ENCODE measurements at places on chromosomes 12 and 14.

DNA sequence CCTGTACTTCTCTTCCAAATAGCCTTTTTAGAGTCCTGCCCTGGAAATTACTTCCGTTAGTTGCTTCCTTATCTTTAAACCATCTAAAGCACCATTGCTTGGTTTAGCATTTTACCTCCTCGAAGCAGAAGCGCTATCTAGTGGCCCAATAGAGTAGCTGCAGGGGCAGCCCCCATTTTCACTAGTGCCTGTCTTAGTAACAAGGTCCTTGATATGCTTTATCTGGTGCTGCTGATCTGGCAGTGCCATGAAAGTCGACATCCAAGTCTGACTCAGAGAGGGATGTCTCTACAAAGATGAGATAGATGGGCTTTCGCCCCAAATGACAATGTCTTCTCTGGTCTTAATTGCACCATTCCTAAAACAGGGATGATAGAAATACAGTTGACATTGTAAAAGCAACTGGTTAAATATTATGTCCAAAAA lies 25.0 kb upstream of the CIT start:
- peak; percentile 31 for DNase-seq

DNA sequence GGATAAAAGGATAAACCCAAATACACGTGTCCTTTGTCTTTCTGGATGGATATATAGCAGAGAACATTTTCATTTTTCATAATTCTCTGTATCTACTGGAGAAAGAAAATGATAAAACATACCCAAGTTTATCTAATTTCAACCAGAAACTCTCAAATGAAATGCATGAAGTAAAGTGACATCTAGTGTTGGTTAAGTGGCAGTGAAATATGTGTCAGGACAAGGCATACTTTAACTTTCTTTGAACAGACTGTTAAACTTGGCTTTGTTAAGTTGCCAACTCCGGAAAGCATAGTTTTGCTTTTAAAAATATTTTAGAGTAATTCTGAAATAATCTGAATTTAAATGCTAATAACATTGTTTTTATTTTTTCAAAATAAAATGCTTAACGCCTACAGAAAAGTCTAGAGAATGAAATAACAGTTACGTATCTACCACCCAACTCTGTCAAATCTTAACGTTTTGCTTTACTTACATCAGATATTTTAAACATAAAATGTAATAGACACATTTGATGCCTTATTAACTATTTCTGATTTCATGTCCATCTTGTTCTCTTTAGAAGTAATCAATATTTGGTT lies 25.2 kb upstream of the NTN4 start:
- DNase-seq: no peak

DNA sequence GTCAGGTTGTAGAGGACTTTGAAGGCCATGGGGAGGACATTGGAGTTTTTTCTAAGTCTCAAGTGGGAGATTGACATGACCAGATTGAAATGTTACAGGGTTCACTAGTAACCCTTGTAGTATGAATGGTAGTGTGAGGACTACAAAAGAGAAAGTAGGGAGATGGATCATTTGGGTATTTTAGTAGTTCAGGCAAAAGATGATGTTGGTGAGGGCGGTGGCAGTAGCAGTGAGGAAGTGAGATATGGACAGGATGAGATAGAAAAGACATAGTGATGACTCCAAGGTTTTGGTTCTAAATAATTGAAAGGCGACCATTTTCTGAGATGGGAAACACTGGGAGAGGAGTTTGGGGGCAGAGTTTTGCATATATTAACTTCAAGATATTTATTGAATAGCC lies 94.2 kb upstream of the CNTN1 start:
- no peak for DNase-seq

DNA sequence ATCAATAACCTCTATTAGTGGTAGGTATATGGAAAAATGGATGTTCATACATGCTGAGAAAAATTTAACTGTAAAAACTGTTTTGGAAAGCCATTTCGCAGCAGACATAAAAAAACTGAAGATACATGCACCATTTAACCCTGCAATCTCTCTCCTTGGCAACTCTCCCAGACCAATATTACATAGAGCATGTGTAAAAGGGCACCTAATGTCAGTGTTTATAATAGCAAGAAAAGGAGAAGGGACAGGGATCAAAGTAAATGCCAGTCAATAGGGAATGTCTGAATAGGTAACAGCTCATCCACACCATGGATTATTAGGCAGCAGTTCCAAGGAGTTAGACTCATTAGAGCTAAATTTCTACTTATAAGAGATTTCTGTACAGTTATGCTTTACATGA lies 77.2 kb downstream of the BTG1 start:
- no peak for DNase-seq

- DNase-seq: no peak
These were observed 1214.3 kb upstream of the TMEM132C start for GRCh38 chr12:127052511-127053232.

DNA sequence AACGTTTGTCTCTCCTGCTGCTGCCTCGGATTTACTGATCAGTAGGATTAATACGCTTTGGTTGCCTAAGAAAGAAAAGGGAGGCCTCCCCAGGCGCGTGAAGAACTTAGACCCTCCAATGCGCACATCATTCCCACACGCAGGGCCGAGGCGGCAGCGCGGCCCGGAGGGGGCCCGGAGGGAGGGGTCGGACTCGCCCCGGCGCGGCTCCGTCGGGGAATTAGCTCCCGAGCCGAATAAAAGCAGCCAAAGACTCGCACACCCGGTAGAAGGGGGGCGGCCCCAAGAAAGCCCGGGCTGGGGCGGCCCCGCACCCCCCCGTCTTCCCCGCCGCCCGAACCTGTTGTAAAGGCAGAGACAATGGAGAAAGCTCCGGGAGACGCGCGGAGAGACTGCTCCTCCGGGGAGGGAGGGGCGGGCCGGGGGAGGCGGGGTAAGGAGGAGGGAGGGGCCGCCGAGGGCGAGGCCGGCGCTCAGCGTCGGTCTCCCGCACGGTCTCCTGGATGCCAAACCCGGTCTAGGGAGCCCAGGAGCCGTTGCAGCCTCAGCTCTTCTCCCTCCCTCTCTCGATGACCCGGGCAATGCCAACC lies at the start of gene NELL2:
TSS of gene NELL2 (minus strand) at position 362 of the 590 bp plus-strand sequence. CDS start 446 bp downstream, outside the sequence.
- no peak for DNase-seq

- no peak for DNase-seq
These were observed 33.7 kb upstream of the ADAMTS20 start for GRCh38 chr12:43585676-43586075.

DNA sequence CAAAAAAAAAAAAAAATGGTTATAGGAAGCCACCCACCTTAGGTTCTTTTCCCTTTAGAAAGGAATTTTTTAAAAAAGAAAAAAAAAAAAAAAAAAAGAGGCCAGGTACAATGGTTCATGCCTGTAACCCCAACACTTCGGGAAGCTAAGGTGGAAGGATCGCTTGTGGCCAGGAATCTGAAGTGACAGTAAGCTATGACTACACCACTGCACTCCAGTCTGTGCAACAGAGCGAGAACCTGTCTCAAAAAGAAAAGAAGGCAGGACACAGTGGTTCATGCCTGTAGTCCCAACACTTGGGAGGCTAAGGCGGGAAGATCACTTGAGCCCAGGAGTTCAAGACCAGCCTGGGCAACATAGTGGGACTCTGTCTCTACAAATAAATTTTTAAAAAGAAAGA lies 36.0 kb downstream of the SPTLC2 start:
- no peak for DNase-seq

DNA sequence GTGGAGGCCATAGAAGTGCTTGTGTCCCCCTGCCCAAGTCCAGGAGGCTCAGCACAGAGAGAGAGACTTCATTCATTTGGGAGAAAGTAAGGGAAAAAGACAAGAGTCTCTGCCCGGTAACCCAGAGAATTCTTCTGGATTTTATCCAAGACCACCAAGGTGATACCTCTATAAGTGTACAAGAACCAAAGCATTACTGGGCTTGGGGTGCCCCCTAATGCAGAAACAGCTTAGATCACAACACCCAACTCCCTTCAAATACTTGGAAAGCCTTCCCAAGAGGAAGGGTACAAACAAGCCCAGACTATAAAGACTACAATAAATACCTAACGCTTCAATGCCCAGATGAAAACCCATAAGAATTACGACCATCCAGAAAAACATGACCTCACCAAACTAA lies 119.7 kb upstream of the PDE3A start:
- DNase-seq: no peak

DNA sequence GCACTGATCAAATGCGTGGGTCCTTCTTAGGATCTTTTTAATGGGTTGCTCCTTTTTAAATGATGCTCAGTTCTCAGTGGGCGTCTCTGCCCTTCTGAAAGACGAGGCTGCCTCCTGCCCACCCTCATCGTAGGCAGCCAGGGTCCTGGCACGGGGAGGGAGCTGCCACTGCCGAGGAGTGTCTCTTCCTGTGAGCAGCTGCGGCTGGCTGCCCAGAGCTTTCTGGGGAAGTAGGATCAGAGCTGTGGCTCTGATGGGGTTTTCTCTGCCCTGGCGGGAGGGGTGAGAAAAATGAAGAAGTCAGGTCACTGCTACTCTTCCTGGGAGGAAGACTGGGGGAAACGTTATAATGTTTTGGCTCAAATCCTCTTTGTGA lies 31.1 kb upstream of the BEGAIN start:
- no peak for DNase-seq

DNA sequence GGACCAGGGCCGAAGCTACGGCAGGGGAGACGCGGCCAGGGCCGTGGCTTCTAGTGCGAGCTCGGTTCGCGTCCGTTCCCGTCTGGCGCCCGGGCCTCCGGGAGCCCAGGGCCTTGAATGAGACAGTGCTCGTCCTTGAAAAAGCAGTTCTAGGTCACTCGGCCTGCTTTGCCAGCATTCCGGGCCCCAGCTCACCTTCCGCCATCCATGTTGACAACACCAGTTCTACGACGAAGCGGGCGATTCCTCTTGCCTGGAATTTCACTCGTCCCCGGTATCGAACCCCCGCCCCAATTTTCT lies 4.5 kb downstream of the OR10AD1 start:
- no peak for DNase-seq

- no peak for DNase-seq
These were observed 90.7 kb downstream of the OTOGL start for GRCh38 chr12:80190001-80190400.

- DNase-seq: no peak
These were observed 153.4 kb upstream of the TMTC2 start for GRCh38 chr12:82533341-82533740.

DNA sequence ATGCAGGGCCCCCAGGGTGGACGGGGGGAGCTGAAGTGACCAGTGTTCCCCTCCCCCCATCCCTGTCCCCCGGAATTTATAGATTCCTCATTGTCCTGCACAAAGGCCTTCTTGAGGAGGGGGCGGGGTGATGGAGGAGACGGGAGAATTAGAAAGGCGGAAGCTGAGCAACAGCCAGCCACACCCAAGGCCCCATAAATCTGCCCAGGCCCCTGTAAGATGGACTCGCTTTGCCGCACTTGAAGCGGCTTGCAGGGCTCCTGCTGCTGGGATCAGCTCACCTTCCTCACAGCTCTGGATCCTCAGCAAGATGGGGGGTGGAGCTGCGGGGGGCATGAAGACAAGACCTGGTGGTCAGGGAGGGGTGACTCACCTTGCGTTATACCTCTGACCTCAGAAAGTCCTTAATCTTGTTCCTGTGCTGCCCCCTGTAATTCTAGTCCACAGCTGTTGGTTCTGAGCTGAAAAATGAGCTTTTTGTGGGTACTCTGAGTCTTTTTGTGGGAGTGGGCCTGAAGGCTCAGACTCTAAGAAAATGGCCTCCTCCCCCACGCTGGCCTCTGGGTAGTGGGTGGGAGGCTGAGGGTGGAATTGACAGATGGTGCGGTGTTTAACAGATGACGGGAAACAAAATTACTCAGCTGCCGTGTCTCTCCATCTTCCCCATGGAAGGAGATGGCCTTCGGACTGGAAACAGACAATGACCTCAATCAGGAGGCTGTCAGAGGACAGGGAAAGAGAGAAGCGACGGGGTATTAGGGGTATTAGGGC lies 15.8 kb upstream of the ANKRD33 start:
- no peak for DNase-seq

DNA sequence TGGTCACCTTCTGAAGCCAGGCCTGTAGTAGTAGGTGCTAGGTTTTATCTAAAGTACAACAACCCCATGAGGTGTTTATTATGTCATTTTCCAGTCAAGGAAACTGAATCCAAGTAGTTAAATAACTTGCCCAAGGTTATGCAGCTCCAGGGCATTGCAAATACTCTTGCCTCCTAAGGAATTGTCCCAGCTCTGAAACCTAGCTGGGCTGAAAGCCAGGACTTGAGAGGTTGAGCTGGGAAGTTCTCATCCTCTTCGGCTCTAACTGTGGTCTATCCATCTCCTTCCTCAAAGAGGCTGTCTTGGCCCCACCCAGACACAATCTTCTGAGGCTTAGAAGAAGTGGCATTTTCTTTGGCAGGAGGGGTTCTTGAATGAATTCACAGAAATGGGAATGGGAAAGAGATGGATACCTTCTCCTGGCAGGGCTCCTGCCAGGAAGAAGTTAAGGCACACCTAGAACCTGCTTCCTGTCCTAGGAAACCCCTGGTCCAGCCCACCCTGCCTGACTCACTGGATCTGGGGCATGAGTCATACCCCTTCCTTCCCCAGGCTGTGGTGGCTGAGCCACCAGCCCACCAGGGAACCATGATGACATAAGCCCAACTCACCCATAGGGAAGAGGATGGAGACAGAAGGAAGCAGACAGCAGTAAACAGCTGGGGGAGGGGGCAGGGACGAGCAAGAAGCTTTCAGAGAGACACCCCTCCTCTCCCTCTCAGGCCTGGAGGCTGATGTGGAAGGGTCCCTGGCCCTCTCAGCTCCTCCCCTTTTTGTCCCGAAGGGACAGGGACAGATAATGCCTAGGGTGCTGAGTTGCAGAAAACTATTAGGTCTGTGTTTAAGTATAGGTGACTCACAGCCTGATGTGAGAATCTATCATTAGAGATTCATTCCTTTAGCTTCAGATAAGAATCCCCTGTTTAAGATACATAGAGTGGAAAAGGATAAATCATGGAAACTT lies 2.1 kb upstream of the PLEK2 start:
- no peak for DNase-seq

GRCh38 chr12:49838973-49839633 lies 3.8 kb downstream of the BCDIN3D start:
- DNase-seq: no peak

GRCh38 chr12:106941481-106942156 lies 14.1 kb upstream of the TMEM263 start:
- DNase-seq: no peak

- no peak for DNase-seq
These were observed 7.2 kb downstream of the SH2B3 start for GRCh38 chr12:111412830-111413441.

DNA sequence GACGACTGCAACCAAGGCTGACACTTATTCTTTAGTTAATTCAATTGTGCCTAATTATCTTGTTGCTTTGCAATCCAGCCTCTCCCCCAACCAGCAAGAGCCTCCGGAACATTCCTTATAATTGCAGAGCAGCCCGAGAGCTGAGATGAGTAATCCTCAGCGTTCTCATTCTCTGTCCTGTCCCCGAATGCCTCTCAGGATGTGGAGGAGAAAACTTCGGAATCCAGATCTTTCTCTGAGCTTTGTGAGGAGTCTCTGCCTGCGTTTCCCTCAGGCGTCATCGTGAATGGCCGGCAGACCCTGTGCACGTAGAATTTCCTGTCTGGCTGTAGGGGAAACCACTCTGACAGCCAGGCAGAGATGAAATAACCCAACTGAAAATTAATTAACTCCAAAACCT lies 160.5 kb upstream of the DIO3 start:
- DNase-seq: no peak
